ENCODE measurements at places on chromosomes 5 and 9.

DNA sequence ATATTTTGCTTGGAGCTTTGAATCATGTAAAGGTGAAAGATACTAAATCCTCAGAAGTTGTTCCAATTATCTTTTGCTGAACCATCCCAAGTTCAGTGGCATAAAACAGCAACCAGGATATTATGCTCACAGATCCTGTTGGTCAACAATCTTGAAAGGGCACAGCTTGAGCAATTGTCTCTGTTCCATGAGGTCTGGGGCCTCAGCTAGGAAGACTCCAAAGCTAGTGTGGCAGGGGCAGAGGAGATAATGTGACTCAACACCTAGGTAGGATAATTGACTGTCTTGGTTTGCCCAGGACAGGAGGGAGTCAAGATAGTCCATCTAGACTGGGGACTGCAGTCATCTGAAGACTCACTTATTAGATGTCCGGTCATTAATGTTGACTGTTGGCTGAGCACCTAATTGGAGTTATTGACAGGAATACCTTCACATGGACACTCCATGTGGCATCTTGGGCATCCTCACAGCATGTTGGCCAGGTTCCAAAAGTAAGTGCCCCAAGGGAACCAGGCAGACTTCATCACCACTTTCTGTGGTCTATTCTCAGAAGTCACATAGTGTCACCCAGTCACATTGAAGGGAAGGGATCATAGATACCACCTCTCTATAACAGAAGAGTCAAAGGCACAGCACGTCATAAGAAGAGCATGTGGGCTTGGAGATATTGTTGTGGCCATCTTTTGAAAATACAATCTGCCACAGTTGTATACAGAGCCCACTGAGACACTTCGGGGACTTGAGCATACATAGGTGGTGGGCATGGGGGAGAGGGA, 88.4 kb upstream of the GPBP1 start:
- no peak overlapping the region for H3K4me3 ChIP-seq
- H3K27me3 ChIP-seq: peaks cover 50% of the 10 kb centered on the region
- no peak for DNase-seq
- H3K27ac ChIP-seq: no peak overlapping the region
- no peaks in the 10 kb centered on the region for H3K36me3 ChIP-seq

- no peak overlapping the region for H3K4me3 ChIP-seq
- DNase-seq: no peak
Observed at GRCh38 chr5:10578869-10579268, 15.0 kb downstream of the ANKRD33B start.

DNA sequence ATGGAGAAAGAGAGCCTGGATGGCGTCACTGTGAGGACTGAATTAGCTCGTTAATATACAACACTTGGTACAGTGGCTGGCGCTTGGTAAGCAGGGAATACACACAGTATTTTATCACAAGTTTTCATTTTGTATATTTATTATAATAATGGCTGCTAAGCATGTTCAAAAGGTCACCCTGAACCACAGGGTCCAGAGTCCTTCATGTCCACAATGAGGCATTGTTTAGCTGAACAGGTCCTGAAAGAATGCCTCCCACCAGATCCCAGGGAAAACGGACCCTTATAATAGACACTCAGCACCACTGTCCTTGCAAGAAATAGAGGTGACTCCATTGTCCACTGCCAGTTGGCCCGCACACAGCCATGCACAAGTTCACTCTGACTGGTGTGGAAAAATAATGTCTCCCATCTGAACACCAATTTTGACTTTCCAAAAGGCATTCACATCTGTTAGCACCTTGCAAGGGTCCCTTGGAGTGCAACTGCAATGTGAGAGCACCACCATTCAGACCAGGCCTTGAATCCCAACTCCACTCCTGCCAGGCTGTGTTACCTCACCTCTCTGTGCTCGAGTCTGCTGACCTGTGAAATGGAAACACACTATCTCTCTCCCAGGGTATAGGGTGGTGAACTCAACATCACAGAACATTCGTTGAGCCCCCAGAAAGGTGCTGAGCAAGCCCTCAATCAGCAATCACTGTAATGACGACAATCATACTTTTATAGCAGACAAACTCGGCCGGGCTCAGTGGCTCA, 3.9 kb downstream of the VDAC1 start:
- H3K4me3 ChIP-seq: no peak overlapping the region
- no peak for DNase-seq
- peaks cover 51% of the 10 kb centered on the region for H3K4me1 ChIP-seq
- no peak overlapping the region for H3K27ac ChIP-seq
- peaks cover 40% of the 10 kb centered on the region for H3K36me3 ChIP-seq
- no peaks in the 10 kb centered on the region for H3K27me3 ChIP-seq

DNA sequence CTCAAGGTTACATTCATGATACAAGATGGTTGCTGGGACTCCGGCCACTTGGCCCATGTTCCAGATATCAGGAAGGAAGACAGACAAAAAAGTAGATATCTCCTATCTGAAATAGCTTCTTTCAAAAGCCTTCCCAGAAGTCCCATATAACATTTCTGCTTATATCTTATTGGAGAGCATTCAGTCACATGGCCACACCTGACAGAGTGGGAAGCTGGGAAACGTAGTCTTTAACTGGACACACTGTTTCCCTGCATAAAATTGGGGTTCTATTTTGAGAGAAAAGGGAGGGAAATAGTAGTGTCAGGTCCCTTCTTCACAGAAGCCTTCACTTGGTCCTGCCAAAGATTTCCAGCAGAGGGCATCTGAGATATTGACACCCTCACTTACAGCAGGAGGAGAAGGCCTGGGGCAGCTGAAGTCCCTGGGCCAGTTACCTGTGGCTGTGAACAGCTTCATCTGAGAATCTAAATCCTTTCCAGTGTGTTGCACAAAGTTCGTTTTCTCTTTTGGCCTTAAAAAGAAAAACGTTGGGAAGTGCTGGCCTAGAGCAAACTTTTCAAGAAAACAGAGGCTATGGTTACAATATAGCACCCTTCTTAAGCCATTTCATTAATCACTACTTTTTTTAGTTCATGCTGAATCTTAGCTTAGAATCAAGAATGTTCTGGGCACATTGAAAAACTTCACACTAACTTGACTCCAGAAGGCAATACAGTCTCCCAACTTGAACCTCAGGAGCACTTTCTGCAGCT, 33.5 kb downstream of the SPEF2 start:
- peak overlapping the region; percentile 16 for H3K27ac ChIP-seq
- no peaks in the 10 kb centered on the region for H3K4me1 ChIP-seq
- H3K36me3 ChIP-seq: peaks cover 3% of the 10 kb centered on the region
- DNase-seq: peak; percentile 52
- no peaks in the 10 kb centered on the region for H3K27me3 ChIP-seq
- H3K4me3 ChIP-seq: no peak overlapping the region

- H3K27me3 ChIP-seq: no peaks in the 10 kb centered on the region
- no peak overlapping the region for H3K4me3 ChIP-seq
- H3K36me3 ChIP-seq: peaks cover 20% of the 10 kb centered on the region
- no peak overlapping the region for H3K27ac ChIP-seq
Observed at GRCh38 chr9:131960311-131960710, 119.4 kb downstream of the MED27 start.

- no peaks in the 10 kb centered on the region for H3K36me3 ChIP-seq
- H3K27ac ChIP-seq: no peak overlapping the region
- H3K27me3 ChIP-seq: no peaks in the 10 kb centered on the region
- no peaks in the 10 kb centered on the region for H3K4me1 ChIP-seq
- no peak overlapping the region for H3K4me3 ChIP-seq
- no peak for DNase-seq
Observed at GRCh38 chr5:157659868-157660660, 7.8 kb upstream of the SOX30 start.

DNA sequence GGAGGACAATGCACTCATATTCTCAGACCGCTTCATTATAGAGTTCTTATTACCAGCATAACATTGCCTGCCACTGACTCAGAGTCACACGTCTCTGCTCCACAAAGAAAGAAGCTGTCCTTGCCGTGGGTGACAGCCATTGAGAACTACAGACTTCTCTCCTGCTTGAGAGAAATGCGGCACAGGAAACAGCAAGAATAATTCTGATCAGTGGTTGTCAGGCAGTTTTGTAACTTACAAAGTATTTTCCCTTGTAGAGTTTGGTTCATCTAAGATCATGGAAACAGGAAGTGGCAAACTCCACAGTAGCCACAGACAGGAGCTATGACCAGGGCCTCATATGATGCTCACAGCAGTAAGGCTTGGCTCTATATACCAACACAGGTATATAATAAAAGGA, 47.0 kb downstream of the KCNV2 start:
- no peaks in the 10 kb centered on the region for H3K27me3 ChIP-seq
- H3K36me3 ChIP-seq: no peaks in the 10 kb centered on the region
- peak overlapping the region; percentile 61 for H3K27ac ChIP-seq
- peaks cover 17% of the 10 kb centered on the region for H3K4me1 ChIP-seq
- no peak overlapping the region for H3K4me3 ChIP-seq

DNA sequence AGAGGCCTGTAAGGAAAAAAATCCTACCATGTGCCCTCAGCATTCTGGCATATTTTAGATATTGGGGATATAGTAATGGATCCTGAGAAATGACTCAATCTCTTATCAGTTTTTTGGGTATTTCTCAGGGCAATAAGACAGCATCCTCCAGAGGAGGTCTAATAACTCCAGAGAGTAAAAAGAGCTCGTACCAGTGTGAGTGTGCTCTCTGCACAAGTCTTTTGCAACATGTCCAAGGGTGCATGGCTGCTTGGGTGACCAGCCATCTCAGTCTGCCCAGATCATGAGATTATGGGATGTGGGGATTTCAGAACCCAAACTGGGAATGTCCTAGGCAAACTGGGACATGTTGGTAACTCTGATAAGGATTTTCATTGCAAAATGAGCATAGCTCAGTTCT, 15.3 kb downstream of the ASPN start:
- H3K27me3 ChIP-seq: no peaks in the 10 kb centered on the region
- no peaks in the 10 kb centered on the region for H3K36me3 ChIP-seq
- no peak overlapping the region for H3K4me3 ChIP-seq
- H3K27ac ChIP-seq: no peak overlapping the region

DNA sequence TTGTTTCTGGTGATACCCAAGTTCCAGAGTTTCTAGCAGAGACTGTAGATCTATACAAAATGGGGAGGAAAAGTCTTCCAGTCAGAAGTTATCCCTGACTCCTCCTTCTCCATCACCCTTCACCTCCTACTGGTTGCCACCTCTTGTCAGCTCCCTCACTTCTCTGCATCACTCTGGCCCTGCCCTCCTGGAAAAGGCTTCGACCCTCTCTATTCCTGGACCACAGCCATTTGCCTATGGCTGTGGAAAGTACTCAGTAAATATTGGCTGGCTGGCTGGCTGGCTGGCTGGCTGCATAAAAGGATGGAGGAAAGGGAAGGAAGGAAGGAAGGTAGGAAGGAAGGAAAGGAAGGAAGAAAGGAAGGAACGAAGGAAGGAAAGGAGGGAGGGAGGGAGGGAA, 32.7 kb upstream of the ABCA1 start:
- H3K4me3 ChIP-seq: no peak overlapping the region
- no peak overlapping the region for H3K27ac ChIP-seq
- DNase-seq: no peak
- peaks cover 7% of the 10 kb centered on the region for H3K4me1 ChIP-seq
- no peaks in the 10 kb centered on the region for H3K36me3 ChIP-seq
- peaks cover 12% of the 10 kb centered on the region for H3K27me3 ChIP-seq

DNA sequence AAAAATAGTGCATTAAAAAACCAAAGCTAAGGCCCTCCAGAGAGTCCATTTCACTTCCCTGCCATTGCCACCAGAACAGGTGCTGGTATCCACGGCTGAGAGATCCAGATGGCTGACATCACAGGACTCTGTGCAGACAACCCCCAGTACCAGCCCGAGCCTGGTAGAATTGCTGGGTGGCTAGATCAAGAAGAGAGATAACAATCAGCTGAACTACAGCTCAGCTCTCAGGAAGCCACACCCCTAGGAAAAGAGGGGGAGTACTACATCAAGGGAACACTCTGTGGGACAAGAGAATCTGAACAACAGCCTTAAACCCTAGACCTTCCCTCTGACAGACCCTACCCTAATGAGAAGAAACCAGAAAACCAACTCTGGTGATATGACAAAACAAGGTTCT, 73.8 kb upstream of the SLIT3 start:
- no peaks in the 10 kb centered on the region for H3K4me1 ChIP-seq
- H3K27ac ChIP-seq: no peak overlapping the region
- H3K27me3 ChIP-seq: no peaks in the 10 kb centered on the region

DNA sequence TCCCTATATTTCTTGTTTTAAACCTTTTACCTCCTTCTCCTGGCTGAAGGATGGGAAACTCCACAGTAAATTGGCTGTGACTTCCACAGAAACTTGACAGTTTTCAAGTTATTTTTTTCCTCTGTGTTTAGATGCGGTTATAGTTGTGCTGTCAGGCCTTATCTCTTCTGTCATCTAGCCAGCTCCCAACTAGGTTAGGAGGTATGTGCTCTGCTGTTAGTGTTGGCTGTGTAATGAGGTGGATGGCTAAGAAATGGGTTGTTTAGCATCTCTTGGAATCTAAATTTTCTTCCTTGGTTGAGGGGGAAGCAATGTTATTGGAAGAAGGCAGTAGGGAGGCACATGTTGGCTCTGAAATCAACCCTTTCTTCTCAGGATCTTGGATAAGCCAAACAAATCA, 149.9 kb upstream of the RUSC2 start:
- no peaks in the 10 kb centered on the region for H3K4me1 ChIP-seq
- no peaks in the 10 kb centered on the region for H3K36me3 ChIP-seq
- no peak for DNase-seq
- H3K4me3 ChIP-seq: no peak overlapping the region

- no peak overlapping the region for H3K4me3 ChIP-seq
- no peak for DNase-seq
- H3K27me3 ChIP-seq: peaks cover 44% of the 10 kb centered on the region
- H3K27ac ChIP-seq: no peak overlapping the region
- H3K36me3 ChIP-seq: no peaks in the 10 kb centered on the region
Observed at GRCh38 chr9:70232476-70232875, 26.3 kb upstream of the SMC5 start.

DNA sequence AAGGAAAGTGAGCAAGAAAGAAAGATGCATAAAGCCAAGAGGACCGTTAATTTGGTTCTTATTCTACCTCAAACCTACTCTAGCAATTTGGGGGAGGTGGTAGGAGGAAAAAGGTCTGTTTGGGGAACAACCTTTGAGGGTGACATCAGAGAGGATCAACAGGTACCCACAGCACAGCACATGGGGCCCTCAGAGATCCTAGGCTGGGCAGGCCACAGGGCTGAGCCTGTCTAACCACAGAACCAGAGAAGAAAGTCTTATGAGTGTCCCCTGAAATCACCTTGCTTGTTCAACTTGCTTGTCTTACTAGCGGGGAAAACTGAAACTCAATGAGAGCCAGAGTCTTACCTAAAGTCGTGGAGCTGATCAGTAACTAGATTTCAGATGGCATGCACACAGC, 385.2 kb downstream of the SPOCK1 start:
- no peak for DNase-seq
- peaks cover 1% of the 10 kb centered on the region for H3K4me1 ChIP-seq
- no peak overlapping the region for H3K27ac ChIP-seq
- peaks cover 43% of the 10 kb centered on the region for H3K27me3 ChIP-seq
- no peaks in the 10 kb centered on the region for H3K36me3 ChIP-seq

- H3K4me1 ChIP-seq: no peaks in the 10 kb centered on the region
- no peaks in the 10 kb centered on the region for H3K36me3 ChIP-seq
- H3K4me3 ChIP-seq: no peak overlapping the region
- H3K27me3 ChIP-seq: peaks cover 18% of the 10 kb centered on the region
- DNase-seq: no peak
- no peak overlapping the region for H3K27ac ChIP-seq
Observed at GRCh38 chr5:36664766-36665165, 58.4 kb downstream of the SLC1A3 start.

Data from effector memory CD8-positive, alpha-beta T cell (primary cell).